ENCODE measurements at places on chromosomes 7 and 10.

- no peak for DNase-seq
Measured at GRCh38 chr7:90886416-90886815, 290.3 kb downstream of the CDK14 start.

- no peak for DNase-seq
Measured at GRCh38 chr10:12833451-12833850, 168.1 kb downstream of the CCDC3 start.

DNA sequence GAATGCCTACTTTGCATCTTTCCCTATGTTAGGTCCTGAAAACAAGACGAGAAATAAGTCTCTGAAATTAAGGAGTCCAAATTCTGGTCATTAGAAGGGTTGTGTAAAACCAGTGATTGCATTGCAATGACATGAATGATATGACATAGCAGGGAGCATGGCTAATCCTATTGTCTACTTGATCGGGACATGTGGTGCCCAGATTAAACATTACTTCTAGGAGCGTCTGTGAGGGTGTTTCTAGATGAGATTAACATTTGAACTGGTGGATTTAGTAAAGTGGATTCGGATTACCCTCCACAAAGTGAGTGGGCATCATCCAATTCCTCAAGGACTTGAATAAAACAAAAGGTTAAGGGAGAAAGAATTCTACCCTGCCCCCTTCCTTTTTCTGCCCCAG lies 434.9 kb upstream of the KLF6 start:
- DNase-seq = no peak

DNA sequence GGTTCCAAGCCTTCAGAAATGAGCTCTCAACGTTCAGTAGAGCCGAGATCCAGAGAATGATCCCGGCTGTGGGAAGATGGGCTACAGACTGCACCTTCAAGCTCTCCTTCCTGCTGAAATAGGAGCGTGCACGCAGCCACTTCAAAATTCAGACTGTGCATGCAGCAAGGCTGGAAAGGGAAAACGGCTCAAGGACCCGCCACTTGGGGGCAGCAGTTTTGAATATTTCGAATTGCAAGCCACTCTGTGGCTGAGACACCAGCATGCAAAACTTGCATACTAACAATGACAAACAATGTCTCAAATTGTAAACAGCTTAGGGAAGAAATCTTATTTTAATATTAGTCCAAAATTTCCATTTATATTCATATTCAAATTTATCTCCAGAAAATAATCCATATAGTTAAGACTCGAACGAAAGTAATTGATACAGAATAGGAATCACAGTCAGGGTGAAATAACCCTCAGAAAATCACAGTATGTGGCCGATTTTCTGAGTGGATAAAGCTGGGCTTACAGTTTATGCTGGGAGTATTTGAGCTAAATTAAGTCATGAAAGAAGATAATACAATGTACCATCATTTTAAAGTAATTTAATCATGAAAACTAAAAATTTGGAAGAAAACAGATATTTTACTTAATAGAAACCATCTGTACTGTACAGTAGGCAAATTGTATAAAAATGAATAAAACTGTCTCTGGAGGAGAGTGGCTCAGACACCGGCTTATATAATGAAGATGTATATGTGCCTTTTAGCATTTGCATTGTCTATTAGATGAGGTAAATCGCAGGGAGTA lies 137.9 kb upstream of the MKI67 start:
- no peak for DNase-seq

DNA sequence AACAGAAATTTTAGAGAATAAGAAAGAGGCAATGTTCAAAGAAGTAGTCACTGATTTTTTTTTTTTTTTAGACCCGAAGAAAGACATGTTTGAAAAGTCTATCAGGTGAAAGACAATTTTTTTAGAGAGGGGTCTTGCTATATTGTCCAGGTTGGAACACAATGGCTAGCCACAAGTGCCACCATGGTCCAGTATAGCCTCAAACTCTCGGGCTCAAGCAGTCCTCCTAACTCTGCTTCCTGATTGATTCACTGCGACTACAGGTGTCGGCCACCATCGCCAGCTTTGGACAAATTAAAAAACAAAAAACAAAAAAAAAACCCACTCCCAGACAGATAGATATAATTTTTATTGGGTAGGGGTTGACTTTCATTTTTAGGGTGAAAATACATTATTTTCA lies 22.3 kb downstream of the FAM149B1 start:
- DNase-seq = no peak

DNA sequence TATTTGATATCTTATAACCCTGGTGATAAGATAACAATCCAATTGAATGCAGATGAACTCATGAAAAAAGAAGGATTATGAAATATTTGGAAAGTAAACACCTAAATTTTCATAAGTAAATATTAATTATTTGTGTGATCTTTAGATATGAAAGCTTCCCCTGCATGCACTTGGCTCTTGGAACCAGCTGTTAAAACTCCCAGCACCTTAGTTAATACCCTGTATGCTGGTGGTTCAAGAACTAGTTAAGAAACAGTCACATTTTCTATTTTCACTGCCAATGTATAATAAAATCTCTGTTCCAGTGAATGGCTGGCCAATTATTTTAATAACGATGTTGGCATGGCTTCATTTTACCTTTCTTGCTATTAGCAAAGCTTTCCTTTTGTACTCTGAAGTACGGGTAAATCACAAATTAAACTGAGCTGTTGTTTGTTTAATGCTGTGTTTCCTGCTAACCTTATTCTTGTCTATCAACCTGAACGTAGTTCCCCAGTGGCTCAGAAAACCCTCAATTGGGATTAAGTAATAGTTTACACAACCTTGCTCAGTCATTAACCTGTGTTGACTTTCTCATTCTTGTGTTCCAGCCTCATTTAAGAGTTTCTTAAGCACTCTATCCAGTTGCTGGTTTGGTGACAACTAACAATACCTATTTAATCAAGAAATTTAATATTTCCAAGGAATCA lies 38.9 kb downstream of the MET start:
- DNase-seq = no peak

DNA sequence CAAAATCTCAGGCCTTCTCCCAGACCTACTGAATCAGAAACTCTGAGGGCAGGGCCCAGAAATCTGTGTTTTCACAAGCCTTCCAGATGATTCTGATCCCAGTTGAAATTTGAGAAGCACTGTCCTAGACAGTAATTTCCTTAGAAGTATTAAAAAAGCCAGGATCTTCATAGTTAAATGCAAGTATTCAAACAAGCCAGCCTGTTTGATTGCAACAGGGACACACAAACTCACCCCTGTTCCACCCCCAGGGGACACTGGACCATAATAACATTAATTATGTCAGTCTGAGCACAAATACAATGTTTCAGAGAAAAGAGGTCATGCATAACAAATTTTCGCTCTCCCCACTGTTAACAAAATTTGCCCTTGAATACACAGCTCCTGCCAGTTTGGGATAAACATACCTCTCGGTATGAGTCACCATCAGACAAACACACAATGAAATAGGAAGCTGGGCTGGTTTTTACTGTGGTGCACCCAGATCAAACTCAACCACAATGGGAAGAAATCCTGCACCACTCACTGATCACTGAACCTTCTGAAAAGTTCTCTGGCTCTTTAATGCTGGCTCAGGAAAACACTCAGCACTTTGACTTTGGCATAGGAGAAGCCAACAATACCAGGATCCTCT lies 34.3 kb downstream of the ABLIM1 start:
- DNase-seq = peak; percentile 15

DNA sequence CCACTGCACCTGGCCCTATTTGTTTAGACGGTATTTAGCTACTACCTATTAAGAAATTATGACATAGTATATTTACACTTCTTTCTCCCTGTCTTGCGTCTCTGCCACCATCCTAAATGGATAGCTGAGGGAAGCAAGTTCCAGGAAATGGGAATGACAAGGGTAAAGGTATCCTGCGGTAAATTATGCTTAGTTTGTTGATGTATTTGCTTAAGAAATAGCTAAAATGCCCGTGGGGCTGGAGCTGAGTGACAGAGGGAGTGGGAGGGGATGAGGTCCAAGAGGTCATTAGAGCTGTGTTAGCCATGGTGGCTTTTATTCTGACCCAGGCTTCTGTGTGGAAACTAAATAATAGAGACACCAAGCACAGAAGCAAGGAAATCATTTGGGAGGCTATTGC lies 29.0 kb upstream of the UBE2D1 start:
- no peak for DNase-seq

GRCh38 chr7:151181011-151181431 lies 6.0 kb downstream of the ASB10 start:
- DNase-seq = no peak

GRCh38 chr7:5703572-5704533 lies 77.6 kb downstream of the RNF216 start:
- DNase-seq = no peak

GRCh38 chr7:78198756-78199155 lies 400.2 kb downstream of the PHTF2 start:
- no peak for DNase-seq

DNA sequence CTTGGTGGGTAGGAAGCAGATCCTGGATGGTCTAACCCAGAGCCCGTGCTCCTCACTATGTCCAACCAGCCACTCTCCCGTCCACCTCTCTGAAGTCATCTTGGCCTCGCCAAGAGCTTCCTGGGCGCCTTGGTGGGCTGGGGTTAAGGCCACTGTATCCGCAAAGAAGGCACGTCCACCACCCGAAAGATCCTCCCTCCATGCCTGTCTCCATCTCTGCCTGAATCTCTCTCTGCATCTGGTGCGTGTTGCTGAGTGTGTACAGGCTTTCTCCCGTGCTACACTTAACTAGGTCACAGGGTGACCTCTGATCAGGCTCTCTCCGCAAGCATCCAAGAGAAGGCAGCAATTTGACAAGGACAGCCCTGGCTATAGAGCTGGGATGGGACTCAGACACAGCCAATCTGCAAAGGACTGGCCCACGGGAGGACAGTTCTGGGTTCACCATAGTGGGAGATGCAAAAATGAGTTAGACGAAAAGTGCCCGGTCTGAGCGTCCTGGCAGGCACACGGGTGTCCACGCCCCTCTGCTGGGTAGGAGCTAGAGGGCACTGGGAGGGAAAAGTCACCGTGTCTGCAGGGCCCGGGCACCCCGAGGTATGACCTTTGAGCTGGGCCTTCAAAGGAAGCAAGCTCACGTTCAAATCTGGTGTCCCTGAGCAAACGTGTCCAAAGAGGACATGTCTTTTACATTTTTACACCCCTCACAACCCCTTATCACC lies 9.4 kb upstream of the RFC2 start:
- DNase-seq = no peak

GRCh38 chr10:119290301-119291048 lies 83.1 kb downstream of the GRK5 start:
- DNase-seq = no peak

DNA sequence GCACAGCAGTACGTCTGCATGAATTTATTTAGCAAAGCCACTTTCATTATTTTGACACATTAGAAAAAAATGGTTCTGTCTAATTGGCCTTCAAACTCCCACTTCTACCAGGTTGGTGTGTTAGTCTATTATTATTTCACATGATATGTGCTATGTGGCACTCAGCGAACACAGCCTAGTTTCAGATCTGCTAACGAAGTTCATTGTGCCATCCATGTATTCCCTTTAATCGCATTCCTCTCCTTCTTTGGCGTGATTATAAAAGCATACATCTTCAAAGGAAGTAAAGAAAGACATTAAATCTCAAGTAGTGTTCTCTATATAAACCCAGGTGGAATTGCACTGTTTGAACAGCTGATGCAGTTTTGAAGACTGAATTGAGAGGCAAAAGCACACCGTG lies 96.4 kb upstream of the CACNA2D1 start:
- no peak for DNase-seq

- no peak for DNase-seq
Measured at GRCh38 chr10:97184971-97185325, 811 bp downstream of the SLIT1 start.

DNA sequence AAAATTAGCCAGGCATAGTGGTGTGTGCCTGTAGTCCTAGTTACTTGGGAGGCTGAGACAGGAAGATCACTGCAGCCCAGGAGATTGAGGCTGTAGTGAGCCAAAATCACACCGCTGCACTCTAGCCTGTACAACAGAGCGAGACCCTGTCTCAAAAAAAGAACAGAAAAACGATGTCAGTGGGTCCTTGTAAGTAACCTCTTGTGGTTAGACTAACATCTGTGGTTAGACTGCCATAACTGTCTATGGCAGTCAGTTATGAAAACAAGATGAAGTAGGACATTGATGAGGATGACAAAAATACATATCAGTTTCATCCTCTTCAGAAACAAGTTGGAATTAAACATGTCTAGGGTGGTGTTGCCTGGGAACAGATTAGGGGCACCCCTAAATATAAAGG lies 53.3 kb downstream of the AKAP9 start:
- DNase-seq = no peak

GRCh38 chr7:157193274-157193673 lies 54.5 kb downstream of the UBE3C start:
- DNase-seq = no peak

GRCh38 chr7:5523052-5523711 lies 99.5 kb upstream of the TNRC18 start:
- DNase-seq = no peak

GRCh38 chr7:264541-265191 lies 25.3 kb upstream of the FOXL3 start:
- DNase-seq = no peak

DNA sequence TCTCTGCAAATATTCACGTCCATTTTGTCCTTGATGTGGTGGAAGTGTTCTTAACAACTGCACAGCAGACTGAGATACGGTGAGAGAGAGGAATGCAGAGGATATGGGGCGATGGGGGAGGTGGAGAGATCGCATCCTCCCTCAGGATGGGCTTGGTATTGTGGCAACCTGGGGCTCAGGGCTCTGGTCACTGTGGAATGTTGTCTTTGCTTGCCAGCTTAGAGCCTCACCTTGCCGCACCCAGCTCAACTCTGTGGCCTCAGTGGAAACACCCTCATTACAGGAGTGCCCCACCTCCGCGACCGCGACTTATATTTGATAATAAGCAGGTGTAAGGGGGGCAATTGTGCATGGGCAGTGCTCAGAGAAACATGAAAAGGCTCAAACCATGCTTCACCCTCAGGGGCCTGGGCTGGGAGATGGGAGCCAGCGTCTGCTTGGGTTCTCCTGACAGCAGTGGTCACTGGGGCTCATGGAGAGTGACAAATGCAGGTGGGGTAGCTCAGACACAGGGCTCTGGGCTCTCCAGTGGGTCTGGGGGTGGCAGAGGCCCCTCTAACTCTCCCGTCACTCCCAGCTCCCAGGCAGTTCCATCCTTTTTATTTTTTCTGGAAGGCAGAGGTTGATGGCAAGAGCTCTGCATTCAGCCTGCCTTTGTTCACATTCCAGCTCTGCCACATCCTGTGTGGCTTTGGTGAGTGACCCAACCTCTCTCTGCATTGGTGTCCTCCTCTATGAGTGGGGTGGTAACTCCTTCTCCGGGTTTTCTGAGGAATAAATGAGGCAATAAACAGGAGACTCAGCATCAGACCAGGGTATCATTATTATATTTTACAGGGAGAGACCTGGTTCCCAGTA lies 43.1 kb upstream of the EMX2 start:
- DNase-seq = no peak

DNA sequence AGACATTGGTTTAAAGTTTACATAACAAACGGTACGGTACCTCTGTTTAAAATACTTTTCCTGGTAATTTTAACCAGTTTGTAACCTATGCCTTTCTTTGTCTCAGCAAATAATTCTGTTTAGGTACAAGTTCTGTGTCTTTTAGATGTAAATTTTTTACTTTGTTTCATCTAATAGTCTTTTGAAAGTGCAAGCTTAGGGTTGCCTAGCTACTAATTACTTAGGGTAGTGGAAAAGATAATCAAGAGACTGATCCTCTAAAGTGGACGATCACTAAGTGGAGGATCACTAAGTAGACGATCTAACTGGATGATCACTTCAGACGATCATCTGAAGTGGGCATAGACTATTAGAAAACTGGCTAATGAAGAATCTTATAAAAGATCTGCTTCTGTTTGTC lies 16.1 kb upstream of the FKBP9 start:
- DNase-seq = no peak
